ENCODE measurements at places on chromosomes 11 and 22.

DNA sequence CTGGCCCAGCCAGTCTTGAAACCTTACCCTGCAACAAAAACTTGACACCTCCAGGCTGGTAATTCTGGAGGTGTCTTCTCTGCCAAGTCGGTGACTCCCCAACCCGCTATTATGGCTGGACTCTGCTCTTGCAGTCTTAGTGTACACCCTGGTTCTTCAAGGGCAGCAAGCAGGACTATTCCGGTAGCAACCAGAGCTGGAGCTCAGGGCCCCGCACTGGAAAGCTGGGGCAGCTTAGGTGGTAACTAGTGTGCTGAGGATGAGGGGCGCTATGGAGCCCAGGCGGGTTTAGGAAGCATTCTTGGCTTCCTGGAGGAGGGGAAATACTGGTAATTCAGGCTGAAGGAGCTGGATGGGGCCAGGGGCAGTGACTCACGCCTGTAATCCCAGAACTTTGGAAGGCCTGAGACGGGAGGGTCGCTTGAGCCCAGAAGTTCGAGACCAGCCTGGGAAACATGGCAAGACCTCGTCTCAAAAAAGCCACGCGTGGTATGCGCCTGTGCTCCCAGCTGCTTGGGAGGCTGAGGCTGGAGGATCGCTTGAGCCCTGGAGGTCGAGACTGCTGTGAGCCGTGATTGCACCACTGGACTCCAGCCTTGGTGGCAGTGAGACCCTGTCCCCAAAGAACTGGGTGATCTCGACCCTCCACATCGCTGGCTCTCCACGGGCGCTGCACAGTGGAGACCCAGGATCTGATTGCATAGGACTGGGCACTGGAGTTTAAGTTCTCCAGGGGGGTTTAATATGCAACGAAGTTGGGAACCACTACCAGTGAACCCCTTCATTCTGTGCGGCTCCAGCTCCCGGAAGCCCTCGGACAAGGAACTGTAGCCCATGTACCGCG is 10.6 kb upstream of the AIFM3 start:
- no peak for DNase-seq

- no peak for DNase-seq
Observed at GRCh38 chr11:119056421-119056999, 495 bp downstream of the HYOU1 start.

DNA sequence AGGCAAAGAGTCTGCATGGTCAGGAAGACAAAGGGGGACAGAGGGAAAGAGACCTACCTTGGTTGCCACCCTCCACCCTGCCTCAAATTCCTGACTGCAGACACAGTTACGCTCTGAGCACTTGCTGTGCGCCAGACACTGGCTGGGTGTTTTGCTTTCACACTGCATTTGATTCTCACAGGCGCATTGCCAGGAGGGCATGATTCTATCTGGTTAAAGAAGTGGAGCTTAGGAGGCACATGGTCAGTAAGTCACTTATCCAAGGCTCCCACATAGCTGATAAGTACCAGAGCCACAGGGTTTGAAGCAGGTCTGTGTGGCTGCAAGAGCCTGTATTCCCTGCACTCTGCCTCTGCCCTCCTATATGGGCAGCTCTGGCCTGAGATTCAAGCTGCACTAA is 103.9 kb downstream of the TIMP3 start:
- no peak for DNase-seq

GRCh38 chr11:96960926-96961325 is 571.1 kb downstream of the JRKL start:
- no peak for DNase-seq

DNA sequence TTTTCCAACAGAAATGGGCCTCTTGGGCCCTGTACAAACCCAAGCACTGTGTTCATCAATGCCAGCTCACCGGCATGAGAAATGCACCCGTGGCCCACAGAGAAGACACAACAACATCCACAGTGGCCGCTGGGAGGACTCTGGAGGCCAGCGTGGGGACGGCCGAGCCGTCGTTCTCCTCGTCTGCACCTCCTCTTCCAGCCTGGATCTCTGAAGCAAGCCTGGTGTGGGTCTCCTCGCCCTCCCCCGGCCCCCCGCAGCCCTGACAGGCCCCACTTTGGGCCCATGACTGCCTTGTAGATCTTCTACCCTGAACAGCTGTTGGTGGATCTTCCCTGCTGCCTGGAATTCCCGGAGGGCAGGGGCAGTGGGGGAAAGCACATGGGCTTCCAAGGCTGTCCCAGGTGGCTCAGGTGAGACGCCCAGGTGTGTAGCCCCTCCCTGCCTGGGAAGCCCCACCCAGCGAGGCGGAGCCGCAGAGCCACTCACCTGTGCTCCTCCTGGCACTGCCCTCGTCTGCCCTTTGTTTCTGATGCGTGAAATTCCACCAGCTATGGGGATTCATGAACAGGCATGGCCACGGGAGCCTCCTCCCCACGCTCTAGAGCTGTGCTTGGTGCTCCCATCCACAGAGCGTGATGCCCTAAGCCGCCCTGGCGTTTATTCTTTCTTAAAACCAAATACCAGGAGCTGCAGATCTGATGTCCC is 225.9 kb downstream of the BRD1 start:
- no peak for DNase-seq

DNA sequence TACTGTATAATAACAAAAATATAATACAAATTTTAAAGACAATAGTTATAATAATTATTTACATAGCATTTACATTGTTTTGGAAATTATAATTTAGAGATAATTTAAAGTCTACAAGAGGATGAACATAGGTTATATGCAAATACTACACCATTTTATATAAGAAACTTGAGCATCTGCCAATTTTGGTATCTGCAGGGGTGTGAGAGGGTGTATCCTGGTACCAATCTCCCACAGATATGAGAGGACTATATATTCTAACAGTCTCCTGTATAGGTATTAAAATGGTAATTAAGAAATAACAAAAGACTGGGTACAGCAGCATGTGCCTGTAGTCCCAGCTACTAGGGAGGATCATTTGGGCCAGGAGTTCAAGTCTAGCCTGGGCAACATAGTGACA is 134.4 kb downstream of the APOL5 start:
- no peak for DNase-seq

DNA sequence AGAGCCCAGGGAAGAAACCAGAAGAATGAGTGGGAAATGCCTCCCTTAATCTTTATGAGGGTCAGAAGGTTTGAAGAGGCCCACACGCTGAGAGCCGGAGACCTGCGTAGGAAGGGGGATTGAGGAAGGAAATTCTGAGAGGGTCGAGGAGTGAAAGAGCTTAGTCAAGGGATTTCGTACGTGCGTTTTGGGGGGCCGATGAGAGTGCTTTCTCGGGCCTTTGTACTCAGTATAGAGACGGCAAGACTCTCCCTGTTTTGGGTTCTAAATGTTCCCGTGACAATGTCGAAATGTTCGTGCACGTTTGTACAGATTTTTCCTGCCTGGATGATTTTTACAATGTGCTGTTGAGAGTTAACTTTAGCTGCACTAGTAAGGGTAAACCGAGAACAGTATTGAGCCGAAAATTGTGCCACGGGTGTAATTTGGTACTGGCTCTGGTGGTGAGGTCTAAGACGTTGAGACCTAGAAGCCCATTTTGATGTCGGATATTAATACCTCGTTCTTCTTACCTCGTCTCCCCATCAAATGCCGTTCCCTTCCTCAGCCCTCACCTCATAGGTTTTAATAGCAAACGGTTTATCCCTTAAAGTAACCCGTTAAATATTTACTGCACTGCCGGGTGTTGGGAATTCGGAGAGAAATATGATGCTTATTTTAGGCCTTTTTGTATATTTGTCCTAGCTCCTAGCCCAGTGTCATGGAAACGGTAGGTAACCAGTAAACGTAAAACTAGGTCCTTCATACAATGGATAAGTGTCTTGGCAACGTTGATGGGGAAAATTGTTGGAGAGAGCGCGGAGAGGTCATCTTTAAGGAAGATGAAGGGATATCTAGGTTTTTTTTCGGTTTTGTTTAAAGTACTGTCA is 734 bp downstream of the C11orf58 start:
- no peak for DNase-seq

- DNase-seq: no peak
Observed at GRCh38 chr22:18065256-18065655, 12.5 kb upstream of the PEX26 start.

DNA sequence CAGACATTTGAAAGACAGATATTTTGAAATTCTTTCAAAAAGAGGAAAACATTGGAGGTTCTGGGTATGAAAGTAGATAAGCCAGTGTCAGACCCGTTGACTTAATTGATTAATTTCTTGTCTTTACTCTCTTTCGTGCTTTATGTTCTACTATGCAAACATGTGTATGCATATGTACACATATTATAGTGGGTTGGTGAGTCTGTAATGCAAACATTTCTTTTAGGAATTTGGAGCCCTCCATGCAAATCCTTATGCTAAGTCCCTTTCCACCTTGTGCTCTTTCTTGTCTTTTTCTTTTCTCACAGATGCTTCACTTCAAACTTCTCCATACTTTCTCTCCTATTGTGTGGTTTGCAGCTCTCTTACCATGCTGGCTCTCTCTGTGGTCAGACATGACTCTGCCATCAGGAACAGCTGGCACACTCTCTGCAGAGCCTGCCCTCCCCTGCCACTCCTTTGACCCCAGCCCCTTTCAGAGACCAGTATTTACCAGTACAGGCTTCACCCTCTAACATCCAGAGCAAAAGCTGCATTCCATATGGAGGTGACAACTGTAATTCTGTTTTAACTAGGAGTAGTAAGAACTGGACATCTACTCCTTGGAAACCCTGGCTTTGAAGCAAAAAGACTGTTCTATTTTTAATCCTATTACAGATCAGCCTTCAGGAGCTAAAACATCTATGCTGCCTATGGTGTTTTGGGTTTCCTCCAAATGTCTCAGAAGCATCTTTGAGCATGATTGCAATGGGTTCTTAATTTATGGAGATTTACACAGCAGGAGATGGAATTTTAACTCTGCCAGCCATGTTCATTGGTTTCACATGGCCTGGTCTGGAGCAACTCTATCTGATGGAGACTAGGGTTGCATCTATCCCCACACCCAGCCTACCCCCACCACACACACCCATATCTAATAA is 386.9 kb upstream of the FAT3 start:
- DNase-seq: no peak

DNA sequence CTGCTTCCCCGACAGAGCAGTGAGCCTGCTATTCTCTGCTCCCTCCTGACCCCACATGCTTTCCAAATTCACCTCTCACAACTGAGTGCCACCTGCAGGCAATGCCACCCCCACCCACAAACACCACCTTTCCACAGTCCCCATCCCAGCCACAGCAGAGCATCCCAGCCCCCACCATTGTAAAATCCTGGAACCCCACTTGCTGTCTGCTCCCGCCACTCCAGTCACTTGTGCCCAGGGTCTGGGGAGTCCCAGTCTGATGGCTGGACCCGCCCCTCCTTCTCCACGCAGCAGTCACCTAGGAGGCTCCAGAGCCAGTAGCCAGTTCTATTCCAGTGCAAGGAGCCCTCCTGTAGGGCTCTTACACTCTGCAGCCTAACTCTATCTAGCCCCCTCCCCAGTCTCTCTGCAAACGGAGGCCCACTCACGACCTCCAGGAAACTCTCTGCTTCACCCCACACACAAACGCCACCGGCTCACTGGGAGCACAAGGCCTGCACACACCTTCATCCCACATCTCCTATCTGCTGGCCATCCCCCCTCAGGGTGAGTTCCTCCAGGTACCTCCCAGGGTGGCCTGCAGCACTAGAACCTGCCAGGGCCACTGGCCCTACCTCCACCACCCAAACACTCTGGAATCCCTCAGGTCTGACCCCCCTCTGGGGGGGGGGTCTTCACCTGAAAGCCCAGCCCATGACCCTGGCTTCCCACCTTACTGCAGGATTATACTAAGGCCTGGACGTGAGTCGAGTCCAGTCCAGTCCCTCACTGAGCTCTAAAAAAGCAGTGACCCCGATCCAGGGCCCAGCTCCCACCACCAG is 1.4 kb downstream of the GNB1L start:
- no peak for DNase-seq

- DNase-seq: no peak
Observed at GRCh38 chr11:26632691-26633159, 60.7 kb upstream of the MUC15 start.

DNA sequence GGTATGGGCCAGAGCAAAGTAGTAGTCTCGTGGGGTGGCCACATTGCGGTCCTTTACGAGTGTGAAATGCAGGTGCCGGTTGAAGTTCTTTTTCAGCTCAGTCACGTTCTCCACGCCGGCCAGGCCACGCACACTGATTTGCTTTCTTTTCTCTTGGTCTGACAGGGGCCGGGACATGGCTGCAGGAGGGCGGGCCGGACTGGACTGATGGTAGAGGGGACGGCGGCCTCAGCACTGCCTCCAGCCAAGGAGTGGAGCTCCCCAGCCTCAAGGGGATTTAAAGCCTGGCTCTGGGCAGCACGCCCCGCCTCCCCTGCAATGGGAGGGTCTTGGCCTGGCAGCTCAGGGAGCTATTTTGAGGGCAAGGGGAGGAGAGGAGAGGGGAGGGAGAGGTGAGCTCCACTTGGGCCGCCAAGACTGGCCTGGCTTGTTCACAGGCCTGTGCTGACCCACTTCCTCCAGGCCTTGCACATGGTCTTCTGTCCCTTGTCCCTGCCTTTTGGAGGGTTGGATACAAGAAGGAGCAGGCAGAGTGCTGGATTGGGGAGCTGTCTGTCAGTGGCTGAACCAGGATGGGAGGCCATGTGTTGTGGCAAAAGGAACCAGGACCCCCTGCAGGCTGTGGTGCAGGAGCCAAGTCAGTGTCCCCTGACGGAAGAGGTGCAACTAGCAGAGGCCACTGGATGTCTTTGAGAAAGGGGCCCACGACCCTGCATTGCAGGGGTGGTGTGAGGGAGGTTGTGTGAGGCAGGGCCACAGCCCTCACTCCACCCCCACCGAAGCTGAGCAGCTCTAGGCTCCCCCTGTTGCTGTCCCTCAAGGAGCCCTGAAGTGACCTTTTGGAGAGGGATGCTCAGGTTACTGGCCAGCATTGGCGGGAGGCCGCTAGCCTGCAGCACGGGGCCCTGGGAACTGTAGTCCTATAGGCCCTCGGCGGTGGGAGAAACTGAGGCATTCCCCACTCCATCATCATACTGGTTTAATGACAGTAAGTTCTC is at the start of gene PYGM:
Gene PYGM, minus strand, starts transcription at position 253 of the 998 bp plus-strand sequence. Its CDS starts 76 bp downstream, at position 177.
- peak; percentile 37 for DNase-seq

- DNase-seq: no peak
Observed at GRCh38 chr11:57131080-57131790, 50.5 kb upstream of the LRRC55 start.

DNA sequence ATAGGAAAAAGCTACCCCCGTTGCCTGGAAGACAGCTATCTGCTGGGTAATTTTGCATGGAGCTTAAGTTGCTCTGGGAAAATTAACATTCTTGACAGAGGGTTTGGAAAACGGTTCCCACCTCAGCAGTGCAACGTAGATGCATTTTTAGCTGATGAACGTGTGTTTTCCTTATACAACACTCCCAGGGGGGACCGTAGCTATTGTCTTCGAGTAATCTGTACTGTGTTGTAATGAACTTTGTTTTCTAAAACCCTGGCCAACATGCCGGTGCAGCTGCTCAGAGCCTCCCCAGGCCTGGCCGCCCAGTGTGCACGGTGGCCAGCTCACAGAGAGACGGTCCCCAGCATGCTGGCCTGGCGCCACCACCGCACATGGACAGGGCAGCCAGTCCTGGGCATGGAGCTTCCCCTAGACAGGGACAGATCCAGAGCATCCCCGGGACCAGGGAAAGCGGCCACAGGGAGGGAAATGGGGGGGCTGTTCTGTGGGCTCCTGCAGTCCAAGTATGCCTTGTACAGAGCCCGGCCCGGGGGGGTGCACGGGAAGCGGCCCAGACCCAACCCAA is 2.2 kb downstream of the TNNT3 start:
- peak; percentile 78 for DNase-seq
